ENCODE measurements at places on chromosomes 11 and 22. TPM values are rescaled to one million over a fixed set of nuclear protein-coding genes. Genes with fewer than 3 reads are reported as not detected.

Gene LAYN
- 17.5 TPM for polyA plus RNA-seq

Gene AIFM3
- polyA plus RNA-seq = 0.50 TPM

Gene OR5A1
- polyA plus RNA-seq = not detected

Gene CBX7
- 7.2 TPM for polyA plus RNA-seq

Gene ENTHD1
- polyA plus RNA-seq = not detected

Gene FOLH1
- 23.8 TPM for polyA plus RNA-seq

Gene MUC5B
- polyA plus RNA-seq = 0.37 TPM

Gene TSPAN32
- polyA plus RNA-seq = 3.4 TPM

Gene MPZL2
- 70.3 TPM for polyA plus RNA-seq

Data from right lung (tissue), 10 donors.